H9 (cell line): ENCODE measurements at places on chromosomes 7 and 10.
A peak's percentile ranks its signal among the peaks of the same experiment; 100 is the strongest.

- no peak for DNase-seq
Measured at GRCh38 chr7:98703916-98704315, 86.8 kb downstream of the NPTX2 start.

- DNase-seq = no peak
Measured at GRCh38 chr7:30605832-30606231, 11.2 kb downstream of the GARS1 start.

DNA sequence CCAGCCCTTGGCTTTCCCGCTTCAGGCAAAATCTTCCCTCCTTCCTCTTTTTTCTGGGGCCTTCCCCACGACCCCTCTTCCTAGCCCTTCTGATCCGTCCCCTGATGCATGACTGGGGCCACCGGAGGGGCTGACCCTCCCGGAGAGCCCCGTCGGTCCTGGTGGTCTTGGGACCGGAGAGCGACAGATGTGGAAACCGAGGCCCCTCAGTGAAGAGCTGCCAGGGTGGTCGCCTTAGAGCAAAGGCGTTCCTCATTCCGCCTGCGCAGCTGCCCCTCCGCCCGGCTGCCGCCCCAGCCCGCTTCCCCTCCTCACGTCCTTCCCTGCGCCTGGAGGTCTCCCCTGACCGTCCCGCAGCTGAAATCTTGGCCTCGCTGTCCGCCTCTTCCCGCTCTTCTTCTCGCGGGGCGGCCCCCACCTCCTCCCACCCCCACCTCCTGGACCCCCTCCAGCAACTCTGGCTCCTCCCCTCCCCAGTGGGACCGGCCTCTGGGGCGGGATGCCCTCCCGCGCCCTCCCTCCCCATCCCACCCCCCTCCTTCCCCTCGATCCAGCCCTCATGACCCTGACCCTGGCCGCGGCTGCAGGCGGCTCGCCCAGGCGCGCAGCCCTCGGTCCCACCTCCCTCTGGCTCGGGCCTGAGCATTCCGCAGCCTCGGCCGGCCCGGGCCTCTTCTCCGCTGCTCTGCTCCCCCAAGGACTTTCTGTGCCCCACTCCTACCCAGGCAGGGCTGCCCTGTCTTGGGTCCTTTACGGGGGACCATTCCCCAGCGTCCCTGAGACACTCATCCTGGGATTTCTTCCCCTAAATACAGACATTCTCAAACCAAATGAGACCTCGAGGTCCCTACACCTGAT, at the start of gene RARRES2:
RARRES2 (minus strand) TSS at position 367 of the 858 bp plus-strand sequence. CDS start 1,020 bp downstream, outside the sequence.
- DNase-seq = peak; percentile 75

- DNase-seq = no peak
Measured at GRCh38 chr7:867001-867405, 9.4 kb upstream of the GET4 start.

DNA sequence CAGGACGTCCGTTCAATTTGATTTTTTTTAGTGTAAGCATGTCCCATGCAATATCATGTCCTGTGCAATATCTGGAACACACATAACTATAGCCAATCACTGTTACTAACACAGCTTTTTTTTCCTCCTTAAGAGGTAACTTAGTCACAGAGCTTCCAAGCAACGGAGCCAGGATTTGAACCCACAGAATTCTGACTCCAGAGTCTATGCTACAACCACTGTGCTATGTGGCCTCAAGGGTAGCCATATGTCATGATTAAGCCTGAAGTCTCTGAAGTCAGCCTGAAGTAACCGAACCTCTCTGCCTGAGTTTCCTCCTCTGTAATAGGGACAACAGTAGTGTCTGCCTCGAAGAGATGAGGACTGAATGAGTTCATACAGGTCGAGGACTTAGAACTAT, 42.2 kb upstream of the TCF7L2 start:
- no peak for DNase-seq

GRCh38 chr10:119723624-119724023, 2.2 kb upstream of the INPP5F start:
- no peak for DNase-seq
